Stimulated activated naive CD8-positive, alpha-beta T cell treated with anti-CD3 and anti-CD28 coated beads, Interleukin-15, amount 100 ng/mL, for 72 hours (primary cell): ENCODE measurements at places on chromosomes 1 and 21.

DNA sequence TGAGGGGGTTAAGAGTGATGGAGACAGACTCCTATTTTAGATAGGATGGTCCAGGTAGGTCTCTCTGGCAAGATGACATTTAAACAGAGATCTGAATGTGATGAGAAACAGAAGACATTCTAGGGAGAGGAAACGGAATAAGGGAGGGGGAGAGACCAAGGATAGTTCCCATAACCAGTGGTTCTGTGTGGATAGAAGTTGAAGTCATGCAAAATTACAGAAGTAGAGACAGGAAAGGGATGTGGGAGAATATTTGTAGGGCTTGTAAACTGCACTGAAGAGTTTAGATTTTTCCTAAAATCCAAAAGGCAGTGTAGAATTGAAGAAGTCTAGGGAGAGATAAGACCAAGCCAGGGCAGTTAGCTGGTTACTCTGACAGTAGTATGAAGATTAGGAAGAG lies 200.6 kb downstream of the GRIK1 start:
- DNase-seq, result no peak

DNA sequence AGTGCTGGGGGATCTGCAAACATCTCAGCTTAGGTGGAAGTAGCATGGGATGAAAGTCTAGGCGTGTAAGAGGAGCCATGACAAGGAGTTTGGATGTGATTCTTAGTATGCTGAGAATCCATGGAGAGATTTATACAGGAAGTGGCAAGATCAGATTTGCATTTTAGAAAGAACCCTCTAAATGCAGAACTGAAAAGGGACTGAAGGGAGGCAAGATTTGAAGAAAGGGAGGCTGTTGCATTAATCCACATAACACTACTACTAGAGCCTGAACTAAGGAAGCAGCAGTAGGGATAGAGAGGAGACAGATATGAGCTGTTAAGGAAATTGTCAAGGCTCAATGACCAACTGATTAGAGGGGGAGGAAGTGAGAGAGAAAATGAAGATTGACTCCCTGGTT lies 9.8 kb downstream of the C1orf74 start:
- DNase-seq, result no peak

DNA sequence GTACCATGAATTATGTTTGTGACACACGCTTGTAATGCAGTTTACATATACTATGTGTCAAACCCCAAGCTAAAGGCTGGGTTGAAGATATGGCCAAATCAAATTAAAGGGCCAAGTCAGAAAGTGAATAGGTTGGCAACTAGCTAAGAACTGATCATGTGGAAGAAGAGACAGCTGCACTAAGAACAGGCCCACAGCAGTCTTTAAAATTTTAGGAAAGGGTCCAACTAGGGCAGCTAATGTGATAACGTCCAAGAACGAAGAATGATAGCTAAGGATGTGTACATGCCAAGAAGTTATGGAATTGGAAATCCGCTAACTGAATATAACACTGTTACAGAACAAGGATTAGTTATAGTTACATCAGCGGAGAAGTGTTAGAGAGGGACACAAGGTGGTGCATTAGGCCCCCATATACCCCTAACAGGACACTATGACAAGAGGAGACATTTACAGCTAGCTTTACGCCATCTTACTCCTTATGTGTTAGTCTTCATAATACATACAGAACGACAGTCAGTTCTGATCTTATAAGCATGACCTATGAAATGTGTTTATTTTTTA lies 6.5 kb upstream of the RNF2 start:
- DNase-seq, result no peak

GRCh38 chr1:220269036-220269435 lies 3.2 kb downstream of the RAB3GAP2 start:
- no peak for DNase-seq

GRCh38 chr1:28249013-28249865 lies 10.1 kb upstream of the SESN2 start:
- DNase-seq, result peak; percentile 68

DNA sequence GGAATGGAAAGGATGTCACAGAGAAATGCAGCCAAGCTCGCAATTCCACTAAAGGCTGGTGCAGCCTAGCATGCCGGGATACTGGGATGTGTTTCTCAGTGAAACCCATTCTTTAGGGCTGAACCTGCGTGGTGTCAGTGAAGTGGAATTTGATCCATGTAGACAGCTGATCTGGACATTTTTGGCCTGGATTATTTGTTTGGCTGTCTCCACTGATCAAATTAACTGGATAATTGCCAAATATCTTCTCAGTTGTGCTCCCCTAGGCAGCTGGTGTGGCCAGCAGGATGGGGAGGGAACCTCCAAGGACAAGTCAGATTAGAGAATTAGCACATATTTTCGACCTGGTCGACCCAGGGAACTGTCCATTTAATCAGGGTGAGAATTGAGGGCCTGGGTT lies 318.4 kb downstream of the RPS6KC1 start:
- no peak for DNase-seq

DNA sequence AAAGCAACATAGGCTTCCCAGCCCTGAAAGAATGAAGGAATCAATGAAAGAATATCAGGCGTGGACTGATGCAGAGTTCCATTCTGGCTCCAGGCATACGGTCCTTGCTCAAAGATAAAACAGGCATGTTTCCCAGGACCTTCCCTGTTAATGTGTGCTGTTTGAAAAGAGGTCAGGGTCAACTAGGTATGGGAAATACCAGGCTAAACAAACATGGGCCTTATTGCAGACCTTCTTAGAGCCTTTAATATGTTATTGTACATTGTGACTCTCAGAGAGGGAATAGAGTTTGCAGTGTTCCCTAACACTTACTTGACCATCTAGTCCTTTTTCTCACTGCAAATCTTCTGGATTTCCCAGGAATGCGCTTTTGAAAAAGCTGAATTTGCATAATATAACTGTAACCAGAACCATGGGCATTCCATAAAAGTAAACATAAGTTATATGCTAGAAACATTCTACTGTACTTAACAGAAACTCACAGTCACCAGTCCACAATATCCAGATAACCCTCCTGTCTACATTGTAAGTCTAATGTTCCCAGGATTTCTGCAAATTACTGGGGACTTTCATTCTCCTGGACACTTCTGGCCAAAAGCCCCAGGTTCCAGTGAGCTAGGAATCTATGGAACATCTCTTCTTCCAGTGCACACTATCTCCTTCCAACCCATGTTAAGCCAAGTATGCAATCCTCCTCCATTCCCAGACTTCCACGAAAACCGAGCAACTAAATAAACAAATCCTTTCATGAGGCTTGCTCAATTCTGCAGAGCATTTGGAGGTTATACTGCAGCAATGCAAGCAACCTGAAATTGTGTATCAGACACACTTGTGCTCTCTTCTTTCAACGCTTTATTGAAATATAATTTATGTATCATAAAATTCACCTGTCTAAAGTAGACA lies 486.6 kb downstream of the SETD4 start:
- DNase-seq, result no peak

DNA sequence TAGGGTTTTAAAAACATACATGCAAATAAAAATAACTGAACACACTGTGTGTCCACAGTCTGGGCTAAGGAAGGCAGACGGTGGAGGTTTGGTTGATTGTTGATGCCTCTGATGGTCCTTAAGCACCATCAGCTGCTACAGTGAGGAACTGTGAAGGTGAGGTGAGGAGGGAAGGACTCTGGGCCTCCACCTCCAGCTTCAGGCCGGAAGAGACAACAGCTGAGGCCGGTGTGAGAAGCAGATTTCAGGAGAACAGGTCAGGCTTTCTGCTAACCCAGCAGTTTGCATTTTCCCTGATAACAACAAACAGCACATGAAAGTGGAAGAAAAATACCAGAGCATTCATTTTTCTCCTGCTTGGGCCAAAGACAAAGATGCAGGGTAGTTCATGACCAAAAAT lies 189.9 kb upstream of the AJAP1 start:
- DNase-seq, result no peak

GRCh38 chr1:175717610-175718540 lies 25.5 kb downstream of the TNR start:
- no peak for DNase-seq

DNA sequence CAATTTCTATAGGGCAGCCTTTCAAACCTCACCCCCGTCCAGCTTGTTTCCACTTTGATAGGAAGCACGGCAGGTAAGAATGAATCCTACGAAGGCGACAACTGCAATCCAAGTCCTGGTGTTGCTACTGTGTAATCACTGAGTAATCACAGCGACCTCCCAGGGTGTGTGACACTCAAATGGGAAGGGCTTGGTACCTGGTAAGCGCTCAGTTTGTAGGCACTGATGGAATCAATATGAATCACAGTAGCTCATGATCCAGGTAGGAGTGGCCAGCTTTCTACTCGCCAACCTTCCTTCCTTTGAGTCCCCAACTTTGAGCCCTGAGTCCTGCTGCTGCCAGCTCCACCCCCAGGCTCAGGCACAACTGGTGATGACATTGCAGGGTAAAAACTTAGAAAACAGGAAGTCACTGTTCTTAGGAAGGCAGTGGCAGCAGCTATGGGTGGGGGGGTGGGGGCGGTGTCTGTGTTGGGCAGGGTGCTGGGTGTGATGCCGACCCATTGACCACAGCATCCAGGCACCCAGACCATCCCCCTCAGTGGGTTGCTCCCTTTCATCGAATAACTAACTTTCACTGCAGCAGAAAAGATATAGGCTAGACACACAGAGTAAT lies 70.7 kb downstream of the CD247 start:
- DNase-seq, result peak; percentile 59

DNA sequence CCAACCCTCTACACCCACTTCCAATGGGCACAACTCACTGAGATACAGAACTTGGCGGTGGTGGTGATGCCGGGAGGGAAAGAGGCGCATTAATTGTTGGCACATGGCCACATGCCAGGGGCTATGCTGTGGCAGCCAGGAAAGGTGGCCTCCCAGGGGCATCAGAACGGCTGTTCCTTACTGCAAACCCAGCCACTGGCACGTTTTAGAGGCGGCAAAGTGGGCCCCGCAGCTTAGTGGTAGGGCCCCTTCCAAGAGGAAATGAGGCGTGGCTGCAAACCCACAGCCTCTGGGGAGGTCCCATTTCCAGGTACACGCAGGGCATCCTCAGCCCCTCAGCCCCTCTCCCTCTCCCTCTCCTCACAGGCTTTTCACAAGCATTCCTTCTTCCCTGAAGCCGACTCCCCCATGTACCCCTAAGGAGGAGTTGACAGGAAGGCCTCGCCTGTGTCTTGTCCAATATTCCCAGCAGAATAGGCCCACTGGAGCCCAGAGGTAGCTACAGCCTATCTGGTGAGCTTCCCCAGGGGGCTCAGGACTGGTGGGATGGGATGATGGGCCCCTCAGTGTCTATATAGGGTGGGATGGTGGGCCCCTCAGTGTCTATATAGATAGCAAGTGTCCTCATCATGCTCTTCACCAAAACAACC lies 166.2 kb downstream of the CLIC6 start:
- no peak for DNase-seq

- DNase-seq, result no peak
These were observed 110.8 kb upstream of the ZC3H12A start for GRCh38 chr1:37363535-37363934.

DNA sequence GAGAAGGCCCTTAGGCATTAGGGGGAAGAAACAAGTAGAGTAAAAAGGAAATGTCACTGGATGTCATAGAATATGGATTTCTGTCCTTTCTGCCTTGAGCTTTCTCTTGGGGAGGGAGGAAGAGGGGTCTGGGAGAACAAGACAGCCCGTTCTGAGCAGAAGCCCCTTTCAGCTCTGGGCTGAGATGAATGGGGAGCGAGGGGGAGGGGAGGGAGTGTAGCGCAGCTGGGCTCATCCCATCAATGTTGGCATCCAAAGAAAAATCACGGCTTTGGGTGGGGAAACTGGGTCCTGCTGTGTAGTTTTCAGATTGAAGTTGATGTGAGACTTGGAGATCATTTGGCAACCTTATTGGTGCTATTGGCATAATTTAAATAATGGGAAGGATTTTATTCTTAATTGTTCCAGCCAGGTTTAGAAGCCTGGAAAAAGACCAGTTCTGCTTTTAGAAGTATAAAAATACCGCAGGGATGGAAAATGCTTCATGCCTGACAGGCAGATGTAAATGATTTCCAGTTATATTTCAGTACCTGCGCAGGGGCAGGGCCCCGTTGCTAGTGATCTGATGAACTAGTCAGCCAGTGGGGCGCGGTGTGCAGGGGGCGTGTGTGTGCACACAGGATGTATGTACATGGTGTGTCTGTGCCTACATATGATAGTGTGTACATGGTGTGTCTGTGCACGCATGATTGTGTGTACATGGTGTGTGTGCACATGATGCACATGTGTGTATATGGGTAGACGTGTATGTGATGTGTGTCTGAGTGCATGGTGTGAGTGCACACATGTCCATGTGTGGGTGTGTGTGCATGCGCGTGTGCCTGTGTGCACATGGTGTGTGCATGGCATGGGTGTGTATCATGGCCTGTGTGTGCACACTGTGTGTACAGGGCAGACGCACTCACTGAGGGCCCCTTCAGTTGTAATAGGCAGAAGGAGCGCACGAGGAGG lies 36.0 kb downstream of the ABCG1 start:
- DNase-seq, result no peak

DNA sequence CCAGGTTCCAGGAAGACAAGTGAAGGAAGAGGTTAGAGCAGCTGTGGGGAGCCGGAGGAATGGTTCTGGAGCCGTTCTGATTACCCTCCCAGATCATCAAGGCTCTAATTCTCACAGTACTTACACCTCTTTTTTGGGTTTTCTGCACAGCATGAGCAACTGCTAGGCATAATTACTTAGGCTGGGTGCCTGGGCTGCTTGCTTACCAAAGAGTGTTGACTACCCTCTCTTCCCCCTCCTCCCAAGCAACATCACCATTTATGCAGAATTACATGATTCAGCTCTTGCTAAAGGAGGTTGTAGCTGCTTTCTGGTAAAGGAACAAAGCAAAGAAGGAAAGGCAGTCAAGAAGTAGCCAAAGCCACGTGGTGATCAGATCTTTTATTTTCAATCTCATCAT lies 397.2 kb downstream of the KCNH1 start:
- DNase-seq, result no peak
